ENCODE measurements at places on chromosomes 5 and 9.

DNA sequence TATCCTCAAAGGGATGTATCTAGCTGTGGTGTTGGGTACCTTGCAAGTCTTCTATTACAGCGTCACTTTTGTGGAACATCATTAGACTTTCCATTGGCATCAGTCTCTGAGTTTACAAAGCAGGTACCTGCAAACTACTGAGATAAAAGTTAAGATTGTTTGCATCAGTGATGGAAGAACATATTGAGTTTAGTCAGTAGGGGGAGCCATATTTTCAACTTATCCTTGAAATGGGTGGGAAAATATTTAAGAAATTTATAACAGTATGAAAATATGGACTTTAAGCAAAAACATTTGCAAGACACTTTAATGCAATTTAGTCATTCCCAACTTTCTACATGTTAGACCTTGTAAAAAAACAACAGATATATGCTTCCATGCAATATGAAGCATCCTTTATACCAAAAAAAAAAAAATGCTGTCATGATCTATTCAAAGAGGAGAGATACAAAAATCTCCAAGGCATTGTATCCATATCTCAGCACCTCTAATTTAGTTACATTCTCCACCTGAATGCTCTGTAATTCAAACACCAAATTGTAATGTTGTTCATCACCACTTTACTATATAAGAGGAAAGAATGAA is 98.6 kb upstream of the ADAMTS19 start:
- no peak for DNase-seq

DNA sequence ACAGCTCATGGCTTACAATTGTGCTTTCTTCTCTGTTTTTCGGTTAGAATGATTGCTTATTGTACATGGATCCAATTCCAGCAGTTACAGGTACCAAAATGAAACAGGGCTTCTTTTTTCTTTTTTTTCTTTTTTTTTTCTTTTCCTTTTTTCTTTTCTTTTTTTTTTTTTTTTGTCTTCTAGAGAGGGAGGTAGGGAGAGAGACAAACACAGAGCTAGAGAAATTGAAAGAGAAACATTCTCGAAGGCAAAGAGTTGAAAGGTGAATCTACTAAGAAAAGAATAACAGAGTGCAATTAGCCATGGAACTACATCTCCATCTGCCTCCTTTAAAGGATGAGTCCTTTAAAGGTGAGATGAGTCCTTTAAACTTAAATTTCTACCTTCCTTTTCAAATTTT is 1.0 kb upstream of the EDIL3 start:
- no peak for DNase-seq

DNA sequence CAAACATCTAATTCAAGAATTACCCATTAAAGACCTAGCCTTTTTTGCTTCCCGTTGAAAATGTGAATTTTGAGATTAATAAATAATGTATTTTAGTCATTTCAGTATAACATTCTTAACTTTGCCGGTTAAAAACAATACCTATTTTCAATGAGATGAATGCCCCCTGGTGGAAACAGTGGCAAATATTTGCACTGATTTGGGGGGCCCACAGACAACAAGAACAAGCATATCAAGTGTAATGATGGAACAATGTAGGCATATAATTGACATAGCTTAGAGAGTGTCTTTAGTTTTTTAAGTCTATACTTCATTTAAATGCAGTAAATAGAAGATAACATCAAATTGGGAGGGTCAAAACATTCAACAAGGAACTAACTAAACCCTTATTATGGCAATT is 111.9 kb downstream of the NTRK2 start:
- no peak for DNase-seq

- DNase-seq, result no peak
These were observed 400.9 kb downstream of the HCN1 start for GRCh38 chr5:45295231-45295630.

GRCh38 chr5:157076558-157076957 is 17.6 kb upstream of the HAVCR1 start:
- no peak for DNase-seq

GRCh38 chr5:140868721-140869554 is at the start of gene PCDHA11:
Gene PCDHA11, plus strand, starts transcription at chr5:140868957. Its CDS starts 147 bp downstream, at chr5:140869104.
- no peak for DNase-seq

DNA sequence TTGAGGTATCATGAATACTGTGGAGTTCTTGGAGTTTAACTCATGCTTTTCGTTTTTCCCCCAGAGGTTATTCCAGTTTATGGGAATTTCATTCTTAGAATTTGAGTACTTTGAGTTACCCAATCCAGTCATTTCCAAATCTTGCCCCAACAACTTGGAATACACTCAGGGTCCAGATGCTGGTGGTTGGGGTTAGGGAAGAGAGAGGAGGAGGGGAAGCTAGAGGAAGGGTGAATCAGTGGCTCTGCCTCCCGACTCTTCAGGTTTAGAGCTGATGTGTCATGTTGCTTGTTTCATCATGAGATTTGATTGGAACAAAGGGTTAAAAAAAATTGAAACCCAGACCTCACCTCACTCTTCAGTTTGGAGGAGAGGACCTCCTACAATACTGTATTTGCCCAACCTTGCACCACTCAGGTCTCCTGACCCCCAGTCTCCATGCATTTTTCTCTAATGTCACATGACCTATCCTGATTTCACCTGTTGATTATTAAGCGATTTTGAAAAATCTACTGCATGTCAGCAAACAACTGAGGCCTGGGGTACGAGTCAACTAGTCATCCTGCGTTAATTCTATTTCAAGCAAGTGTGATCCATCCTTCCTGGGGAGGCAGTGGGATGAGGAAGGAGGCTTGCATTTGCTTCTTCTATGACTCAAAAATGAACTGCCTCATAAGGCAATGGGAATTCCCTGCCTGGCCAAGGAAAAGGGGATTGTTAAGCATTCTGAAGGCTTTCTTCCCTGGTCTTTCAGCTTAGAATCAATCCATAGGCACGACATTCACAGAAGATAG is 6.2 kb upstream of the SLC1A3 start:
- DNase-seq, result no peak

DNA sequence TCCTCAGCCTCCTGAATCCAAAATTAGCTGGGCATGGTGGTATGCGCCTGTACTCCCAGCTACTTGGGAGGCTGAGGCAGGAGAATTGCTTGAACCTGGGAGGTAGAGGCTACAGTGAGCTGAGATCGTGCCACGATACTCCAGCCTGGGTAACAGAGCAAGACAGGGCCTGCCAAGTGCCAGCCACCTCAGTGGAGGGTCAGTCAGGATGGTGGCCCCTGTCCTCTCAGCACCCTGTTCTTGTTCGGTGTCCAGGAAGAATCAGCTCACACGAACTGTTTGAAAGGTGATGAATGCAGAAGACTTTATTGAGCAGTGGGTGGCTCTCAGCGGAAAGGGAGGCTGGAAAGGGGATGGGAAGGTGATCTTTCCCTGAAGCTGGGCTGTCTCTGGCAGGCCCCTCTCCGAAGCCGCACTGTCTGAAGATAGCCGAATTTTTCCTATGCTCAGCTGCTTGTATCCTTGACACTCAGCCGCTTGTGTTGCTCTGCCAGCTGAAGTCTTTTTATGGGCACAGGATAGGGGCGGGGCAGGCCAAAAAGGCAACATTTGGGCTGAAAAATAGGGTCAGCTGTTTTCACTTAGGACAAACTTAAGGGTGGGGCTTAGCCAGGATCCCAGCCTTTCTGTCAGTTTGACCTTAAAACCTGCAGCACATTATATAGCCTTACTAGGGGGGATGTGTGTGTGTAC is 50.9 kb downstream of the UBE2R2 start:
- no peak for DNase-seq

GRCh38 chr5:63111891-63112290 is 533.3 kb downstream of the LRRC70 start:
- DNase-seq, result no peak

All from SIG-M5 (cell line).